NCI-H1417 treated with DMSO at 0.1 percent for 48 hours (cell line): ENCODE measurements at places on chromosomes 7 and 10.

GRCh38 chr10:7846591-7846990 lies 28.3 kb downstream of the TAF3 start:
- no peak for DNase-seq

- DNase-seq = no peak
Observed at GRCh38 chr7:86645676-86646276, 2.1 kb downstream of the GRM3 start.

DNA sequence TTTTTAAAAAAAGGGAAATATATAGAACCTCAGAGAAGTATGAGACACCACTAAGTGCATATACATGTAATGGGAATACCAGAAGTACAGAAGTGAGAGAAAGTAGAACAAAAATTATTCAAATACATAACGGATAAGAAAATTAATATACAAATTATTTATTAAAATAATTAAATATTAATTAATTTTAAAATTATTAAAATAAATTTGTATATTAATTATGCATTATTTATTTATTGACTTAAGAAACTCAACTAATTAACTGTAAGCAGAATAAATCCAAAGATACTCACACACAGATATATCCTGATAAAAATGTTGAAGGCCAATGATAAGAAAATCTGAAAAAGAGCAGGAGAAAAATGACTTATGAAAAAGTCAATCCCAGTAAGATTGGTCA lies 1333.5 kb upstream of the CELF2 start:
- DNase-seq = no peak

- no peak for DNase-seq
Observed at GRCh38 chr10:69884686-69885085, 83.0 kb downstream of the COL13A1 start.

- DNase-seq = no peak
Observed at GRCh38 chr7:138297526-138297925, 162.5 kb upstream of the TRIM24 start.

- no peak for DNase-seq
Observed at GRCh38 chr10:93760490-93760889, 2.8 kb downstream of the LGI1 start.

DNA sequence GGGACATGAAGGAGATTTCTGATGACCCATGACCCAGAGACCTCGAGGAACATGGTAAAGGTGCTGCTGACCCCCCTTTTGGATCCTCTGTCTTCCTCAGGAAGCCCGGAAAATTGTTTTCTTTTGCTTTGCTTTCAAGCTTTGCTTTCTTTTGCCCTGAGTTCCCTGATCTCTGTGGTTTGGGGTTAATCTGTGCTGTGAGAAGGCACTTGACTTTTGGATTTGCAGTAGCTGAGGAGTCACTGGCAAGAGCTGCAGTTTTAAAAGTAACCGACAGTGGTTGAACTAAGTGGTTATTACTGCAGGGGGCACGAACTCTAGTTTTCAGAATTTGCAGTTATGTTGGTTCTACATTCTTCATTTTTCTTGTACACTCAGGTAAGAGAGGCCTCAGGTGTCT lies 53.0 kb downstream of the PDZD8 start:
- DNase-seq = no peak

DNA sequence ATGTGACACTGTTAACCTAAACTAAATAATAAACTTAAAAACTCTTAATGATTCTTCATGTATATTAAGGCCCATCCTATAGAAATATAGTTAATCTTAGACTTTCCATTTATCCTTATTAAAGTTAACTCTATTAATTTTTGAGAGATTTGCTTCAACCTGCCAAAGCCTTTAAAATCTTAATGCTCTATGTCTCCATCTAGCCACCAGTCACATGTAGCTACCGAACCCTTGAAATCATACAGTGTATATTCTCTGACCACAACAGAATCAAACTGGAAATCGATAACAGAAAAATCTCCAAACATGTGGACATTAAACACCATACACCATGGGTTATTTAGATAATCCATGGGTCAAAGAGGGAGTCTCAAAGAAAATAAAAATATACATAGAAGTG lies 51.9 kb downstream of the ASZ1 start:
- DNase-seq = no peak

DNA sequence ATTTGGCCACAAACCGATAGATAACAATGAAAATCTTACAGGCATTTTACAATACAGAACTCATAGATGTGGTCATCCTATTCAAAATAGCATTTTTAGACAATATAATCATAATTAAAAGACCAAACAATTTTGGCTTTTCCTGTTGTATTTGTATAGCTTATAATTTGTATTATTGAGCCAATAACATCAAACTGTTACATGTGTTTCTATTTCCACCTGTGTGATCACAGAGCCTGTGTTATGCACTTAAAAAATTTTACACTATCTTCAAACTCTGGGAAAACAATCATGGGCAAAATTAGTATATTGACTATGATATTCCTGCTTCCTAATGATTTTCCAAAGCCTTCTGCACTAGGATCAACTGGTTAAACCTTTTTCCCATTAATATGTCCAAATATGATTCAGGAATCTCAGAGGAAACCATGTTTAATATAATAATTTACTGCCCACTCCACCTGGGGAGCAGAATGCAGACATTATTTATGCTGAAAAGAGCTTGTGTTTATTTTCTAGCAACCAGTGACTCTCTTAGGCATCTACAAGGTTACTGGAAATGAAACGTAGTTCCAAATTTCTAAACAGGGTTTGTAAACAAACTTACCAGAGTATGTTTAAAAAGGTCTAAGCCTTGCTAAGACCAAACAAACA lies 1.7 kb downstream of the RHOBTB1 start:
- no peak for DNase-seq

- DNase-seq = no peak
Observed at GRCh38 chr10:68501691-68502090, 25.6 kb downstream of the SLC25A16 start.

- no peak for DNase-seq
Observed at GRCh38 chr7:151115121-151115835, 29.0 kb downstream of the AGAP3 start.

GRCh38 chr10:101379663-101380352 lies 25.8 kb downstream of the BTRC start:
- no peak for DNase-seq
